ENCODE measurements at places on chromosomes 6 and 20.

- DNase-seq = no peak
Observed at GRCh38 chr20:47887477-47888080, 102.3 kb upstream of the SULF2 start.

GRCh38 chr6:26196846-26197635 is 109.8 kb downstream of the HFE start:
- peak; percentile 65 for DNase-seq

DNA sequence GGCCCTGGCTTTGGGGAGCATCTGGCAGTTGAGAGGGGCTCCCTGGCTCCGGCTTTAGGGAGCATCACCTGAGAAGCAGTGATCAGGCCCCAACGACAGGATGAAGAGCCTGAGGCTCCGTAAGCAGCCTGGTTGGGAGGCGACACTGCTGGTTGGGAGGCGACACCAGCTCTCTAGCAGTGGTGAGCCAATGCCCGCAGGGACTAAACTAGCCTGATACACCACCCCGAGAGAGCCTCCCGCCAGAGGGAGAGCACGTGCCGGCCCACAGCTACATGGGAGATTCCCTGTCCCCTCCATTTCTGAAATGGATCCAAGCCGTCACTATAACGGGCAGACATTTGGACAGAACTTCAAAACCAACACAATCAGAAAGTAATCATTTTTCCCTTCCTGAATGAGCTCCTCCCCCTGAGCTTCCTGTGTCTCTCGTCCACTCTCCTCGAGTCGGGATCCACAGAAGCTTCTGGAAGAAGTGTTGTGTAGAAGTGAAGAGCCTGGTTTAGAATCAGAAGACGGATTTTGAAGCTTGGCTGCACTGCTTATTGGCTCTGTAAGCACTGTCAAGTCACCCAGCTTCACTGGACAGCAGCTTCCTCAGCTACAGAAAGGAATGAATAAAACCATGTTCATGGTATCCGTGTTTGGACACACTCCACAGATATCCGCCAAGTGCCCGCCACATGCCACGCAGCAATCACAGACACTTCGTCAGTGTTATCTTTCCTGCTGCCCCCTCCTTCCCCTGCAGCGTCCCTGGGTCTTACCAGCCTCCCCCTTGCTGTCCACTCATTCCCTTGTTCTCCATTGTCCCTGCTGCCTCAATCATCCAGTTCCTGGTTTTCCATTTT is 199.6 kb downstream of the TTLL2 start:
- no peak for DNase-seq

DNA sequence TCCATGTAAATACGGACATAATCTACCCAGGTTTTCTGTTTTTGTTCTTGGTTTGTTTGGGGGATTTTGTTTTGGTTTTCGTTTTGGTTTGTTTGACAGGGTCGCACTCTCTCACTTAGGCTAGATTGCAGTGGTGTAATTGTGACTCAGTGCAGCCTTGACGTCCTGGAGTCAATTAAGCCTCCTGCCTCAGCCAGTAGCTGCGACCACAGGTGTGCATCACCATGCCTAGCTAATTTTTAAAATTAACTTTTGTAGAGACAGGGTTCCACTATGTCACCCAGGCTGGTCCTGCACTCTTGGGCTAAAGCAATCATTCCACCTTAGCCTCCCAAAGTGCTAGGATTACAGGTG is 37.8 kb upstream of the EYA4 start:
- DNase-seq = no peak

GRCh38 chr6:30184417-30185031 is 21.2 kb downstream of the TRIM15 start:
- DNase-seq = no peak

- DNase-seq = no peak
Observed at GRCh38 chr6:11065436-11066202, 21.5 kb upstream of the ELOVL2 start.

GRCh38 chr6:109772883-109773431 is 81.9 kb downstream of the FIG4 start:
- no peak for DNase-seq

GRCh38 chr20:17646961-17647301 is 35.1 kb downstream of the RRBP1 start:
- no peak for DNase-seq
